ENCODE measurements at places on chromosomes 6 and 20. TPM values are rescaled to one million over a fixed set of nuclear protein-coding genes. Genes with fewer than 3 reads are reported as not detected.
A peak's percentile ranks its signal among the peaks of the same experiment; 100 is the strongest.

CD2AP gene
- total RNA-seq: 12.7 TPM

GRCh38 chr6:134245706-134246105, 72.2 kb downstream of the SGK1 start:
- H3K4me1 ChIP-seq: no peaks in the 10 kb centered on the region
- no peaks in the 10 kb centered on the region for H3K36me3 ChIP-seq
- no peak overlapping the region for H3K4me3 ChIP-seq

GRCh38 chr20:62120990-62121775, 1.1 kb upstream of the LSM14B start:
- peaks cover 13% of the 10 kb centered on the region for H3K36me3 ChIP-seq
- DNase-seq: no peak
- peak overlapping the region; percentile 98 for H3K27ac ChIP-seq
- peak overlapping the region; percentile 70 for H3K4me3 ChIP-seq
- no peaks in the 10 kb centered on the region for H3K27me3 ChIP-seq
- peaks cover 36% of the 10 kb centered on the region for H3K4me1 ChIP-seq

GRCh38 chr20:44481719-44482416, 6.2 kb downstream of the TTPAL start:
- H3K27ac ChIP-seq: no peak overlapping the region
- H3K27me3 ChIP-seq: no peaks in the 10 kb centered on the region
- no peaks in the 10 kb centered on the region for H3K4me1 ChIP-seq
- no peak overlapping the region for H3K4me3 ChIP-seq

Measured in cardiac muscle cell (in vitro differentiated cells and primary cell).